ENCODE measurements at places on chromosomes 2 and 18.

GRCh38 chr18:21336846-21337245 is 94.8 kb downstream of the GREB1L start:
- DNase-seq: no peak

GRCh38 chr2:145379934-145380333 is 860.0 kb upstream of the ZEB2 start:
- no peak for DNase-seq

GRCh38 chr2:160541745-160542144 is 48.1 kb upstream of the RBMS1 start:
- DNase-seq: no peak

DNA sequence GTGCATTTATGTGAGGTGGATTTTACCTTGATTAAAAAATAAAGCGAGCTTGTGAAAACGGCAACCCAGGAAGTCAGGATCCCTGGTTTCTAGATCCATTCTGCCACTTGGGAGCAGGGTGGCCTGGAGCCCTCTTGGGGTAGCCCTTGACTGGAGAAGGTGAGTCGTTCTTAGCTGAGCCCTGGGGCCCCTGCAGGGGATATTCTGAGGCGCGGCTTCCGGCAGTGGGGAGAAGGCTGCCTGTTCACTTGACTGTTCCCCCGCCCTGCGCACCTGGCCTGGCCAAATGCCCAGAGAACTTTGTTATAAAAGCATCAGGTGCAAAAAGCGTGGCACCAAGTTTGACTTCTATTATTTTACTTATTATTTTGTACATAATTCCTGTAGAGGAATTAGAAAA is 221.9 kb downstream of the DYSF start:
- DNase-seq: no peak

- DNase-seq: peak; percentile 4
Observed at GRCh38 chr2:189982780-189983394, 79.6 kb downstream of the MSTN start.

DNA sequence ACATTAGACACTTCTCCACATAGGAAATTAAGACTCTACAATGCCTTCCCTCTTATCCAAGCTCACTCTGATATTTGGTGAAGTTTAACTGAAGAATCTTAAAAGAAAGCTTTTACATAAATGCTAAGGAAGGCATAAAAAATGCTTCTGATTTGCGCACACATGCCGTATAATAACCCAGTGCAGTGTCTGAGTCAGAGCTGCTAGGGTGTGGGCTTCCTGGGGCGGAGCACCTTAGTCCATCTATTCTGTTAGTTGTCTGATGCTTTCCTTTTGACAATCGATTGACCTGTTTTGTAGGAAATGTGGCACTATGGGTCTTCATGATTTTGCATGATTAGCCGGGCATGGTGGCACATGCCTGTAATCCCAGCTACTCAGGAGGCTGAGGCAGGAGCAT is 231.5 kb downstream of the AFF3 start:
- no peak for DNase-seq

DNA sequence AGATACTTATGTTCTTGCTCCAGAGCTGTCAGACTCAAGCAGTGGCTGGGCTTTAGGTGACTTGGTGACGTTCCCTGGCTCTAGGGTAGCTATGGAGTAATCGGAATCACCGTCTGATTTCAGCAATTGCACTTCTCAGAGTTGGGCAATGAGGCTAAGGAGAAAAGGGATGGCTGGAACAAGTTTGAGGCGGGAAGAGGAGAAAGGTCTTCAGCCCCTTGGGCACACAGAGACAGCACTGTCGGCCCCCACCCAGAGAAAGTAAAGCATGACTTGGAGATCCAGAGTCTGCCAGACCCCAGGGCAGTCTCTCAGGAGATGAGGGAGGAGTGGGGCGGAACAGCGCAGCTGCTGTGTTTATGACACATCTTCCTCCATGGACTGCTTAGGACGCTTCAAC is 114.5 kb downstream of the KLHL29 start:
- no peak for DNase-seq

DNA sequence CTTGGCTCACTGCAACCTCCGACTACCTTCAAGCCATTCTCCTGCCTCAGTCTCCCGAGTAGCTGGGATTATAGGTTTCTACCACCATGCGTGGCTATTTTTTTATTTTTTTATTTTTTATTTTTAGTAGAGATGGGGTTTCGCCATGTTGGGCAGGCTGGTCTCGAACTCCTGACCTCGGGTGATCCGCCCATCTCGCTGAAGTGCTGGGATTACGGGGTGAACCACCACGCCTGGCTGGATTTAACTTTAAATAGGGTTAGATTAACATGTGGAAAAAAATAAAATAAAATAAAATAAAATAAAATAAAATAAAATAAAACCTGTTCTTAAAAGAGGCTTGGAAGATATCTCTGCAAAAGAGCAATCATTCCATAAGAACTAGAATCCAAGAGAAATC is 170.9 kb downstream of the XIRP2 start:
- no peak for DNase-seq

GRCh38 chr18:3340682-3341097 is 78.8 kb downstream of the MYL12B start:
- DNase-seq: no peak

DNA sequence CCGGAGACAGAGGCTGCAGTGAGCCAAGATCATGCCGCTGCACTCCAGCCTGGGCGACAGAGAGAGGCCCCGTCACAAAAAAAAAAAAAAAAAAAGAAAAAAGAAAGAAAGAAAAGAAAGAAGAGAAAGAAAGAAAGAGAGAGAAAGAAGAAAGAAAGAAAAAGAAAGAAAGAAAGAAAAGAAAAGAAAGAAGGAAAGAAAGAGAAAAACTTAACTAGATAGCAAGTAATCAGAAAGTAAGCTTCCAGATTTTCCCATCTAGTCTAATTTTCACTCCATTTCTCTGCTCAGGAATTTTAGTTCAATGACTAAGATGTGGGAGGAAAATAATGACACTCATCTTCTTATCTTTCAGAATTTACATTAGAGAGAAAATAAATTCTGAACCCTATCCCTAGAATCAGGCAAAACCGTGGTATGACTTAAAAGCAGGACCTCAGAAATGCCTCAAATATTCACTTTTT is 2.4 kb downstream of the GFPT1 start:
- DNase-seq: no peak

DNA sequence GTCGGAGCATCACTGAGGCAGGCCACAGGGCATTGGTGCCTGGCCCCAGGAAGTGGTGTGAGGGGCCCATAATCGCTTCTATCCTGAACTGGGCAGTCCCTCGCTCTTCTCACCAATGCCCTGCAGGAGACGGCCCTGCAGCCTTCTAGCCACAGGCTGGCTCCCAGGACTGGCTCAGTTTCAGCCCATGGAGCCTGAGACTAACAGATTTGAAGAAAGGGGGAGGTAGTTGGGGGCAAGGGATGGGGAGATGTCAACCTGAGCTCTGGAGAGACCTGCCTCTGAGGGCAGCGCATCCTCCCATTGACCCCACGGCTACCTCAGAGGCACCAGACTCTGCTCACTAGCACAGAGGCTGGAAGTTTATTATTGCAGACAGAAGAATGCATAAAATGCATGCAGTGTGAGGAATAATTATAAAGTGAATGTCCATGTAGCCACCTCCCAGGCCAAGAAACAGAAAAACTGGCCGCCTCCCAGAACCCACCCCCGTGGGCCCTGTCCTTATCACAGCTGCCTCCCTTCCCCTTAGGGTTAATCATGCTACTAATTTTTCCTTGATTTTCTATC is 1.4 kb downstream of the TOGARAM2 start:
- no peak for DNase-seq

DNA sequence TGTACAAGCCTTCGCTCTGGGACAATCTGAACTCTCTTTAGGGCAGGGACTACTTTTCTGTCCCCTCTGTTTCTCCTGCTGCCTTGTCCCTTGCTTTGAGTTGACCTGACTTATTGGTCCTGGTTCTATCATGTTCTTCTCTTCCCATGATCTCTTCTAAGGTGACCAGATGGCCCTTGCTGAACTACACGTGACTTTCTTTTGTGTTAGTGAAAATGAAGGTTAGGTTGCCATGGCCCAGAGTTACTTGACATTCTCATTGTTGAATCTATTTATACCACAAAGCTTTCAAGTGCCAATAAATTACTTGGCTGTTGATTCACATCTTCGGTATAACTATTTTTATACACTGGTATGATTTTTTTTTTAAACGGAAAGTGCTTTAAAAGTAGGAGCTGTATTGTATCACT is 24.4 kb downstream of the MRPL33 start:
- no peak for DNase-seq

GRCh38 chr2:1796232-1796930 is 52.1 kb upstream of the PXDN start:
- DNase-seq: no peak

GRCh38 chr2:50065835-50066234 is 911.5 kb upstream of the FSHR start:
- no peak for DNase-seq

- DNase-seq: peak; percentile 85
Observed at GRCh38 chr2:121699421-121700333, 37.0 kb downstream of the NIFK start.

- DNase-seq: no peak
Observed at GRCh38 chr2:17107151-17107550, 411.1 kb downstream of the RAD51AP2 start.
